ENCODE measurements at places on chromosomes 7 and 10. TPM values are rescaled to one million over a fixed set of nuclear protein-coding genes. Genes with fewer than 3 reads are reported as not detected.

DNA sequence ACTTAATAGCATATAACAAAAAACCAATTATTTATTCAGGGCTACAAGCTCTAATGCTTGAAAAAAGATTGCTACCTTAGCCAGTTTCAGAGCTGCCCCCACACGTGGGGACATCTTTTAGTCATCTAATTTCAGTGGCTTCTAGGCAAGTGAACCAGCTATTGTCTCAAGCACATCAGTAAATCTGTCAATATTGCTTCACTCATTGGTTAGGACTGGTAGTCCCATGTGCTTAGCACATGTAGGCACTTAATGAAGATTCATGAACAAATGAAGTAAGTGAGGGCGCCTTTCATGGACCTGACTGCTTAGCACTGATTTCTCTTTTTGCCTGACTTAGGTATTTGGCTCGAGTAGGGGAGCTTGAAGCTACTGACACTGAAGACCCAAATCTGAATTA lies 19.6 kb downstream of the ENTPD7 start:
- no peak overlapping the region for H3K27ac ChIP-seq
- H3K4me1 ChIP-seq = no peaks in the 10 kb centered on the region
- no peak for DNase-seq
- H3K36me3 ChIP-seq = no peaks in the 10 kb centered on the region
- no peak overlapping the region for H3K4me3 ChIP-seq

NPY gene
- total RNA-seq = not detected

CTAGE4 gene
- total RNA-seq = 0.26 TPM

DNA sequence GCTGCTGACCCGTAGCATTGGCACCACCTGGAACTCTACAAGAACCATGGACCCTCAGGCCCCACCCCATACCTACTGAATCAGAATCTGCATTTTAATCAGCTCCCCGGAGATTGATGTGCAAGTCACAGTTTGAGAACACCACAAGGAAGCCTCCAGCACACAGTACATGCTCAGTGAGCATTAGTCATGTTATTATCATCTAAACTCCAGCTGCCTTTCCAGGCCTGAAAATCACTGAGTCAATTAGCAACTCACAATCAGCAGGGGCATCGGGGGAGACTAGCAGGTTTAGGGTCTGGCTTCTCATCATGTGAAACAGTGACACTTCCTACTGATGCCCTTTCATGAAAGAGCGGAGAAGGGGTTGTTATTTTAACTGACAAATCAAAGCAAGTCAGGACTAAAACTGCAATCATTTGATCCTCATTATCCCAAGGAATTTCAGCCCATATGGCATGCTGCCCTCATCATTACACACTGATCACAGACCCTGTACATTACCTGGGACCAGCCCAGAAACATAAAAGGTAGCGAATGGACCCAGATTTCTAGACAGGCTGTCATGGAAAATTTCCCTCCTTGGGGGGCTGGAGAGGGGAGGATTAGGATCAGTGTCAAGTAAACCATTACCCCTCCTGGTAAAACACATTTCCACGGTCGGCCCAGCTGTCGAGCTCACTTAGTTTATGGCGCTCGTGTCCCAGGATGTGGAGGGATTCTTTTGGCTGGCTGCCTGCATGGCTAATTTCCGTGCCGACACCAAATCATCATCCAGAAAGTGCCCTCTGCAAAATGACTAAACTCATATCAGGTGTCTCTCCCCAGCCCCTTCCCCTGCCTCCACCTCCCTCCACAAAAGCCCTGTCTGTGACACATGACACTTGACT lies 122.8 kb downstream of the PRLHR start:
- no peaks in the 10 kb centered on the region for H3K4me1 ChIP-seq
- no peaks in the 10 kb centered on the region for H3K36me3 ChIP-seq
- no peak overlapping the region for H3K4me3 ChIP-seq
- no peak overlapping the region for H3K27ac ChIP-seq

- no peak for DNase-seq
- no peaks in the 10 kb centered on the region for H3K27me3 ChIP-seq
- H3K27ac ChIP-seq = no peak overlapping the region
These were observed 243.2 kb upstream of the TMEM229A start for GRCh38 chr7:124276005-124276622.

TRPV6 gene
- not detected for total RNA-seq

RET gene
- 1.8 TPM for total RNA-seq

GRCh38 chr7:145398758-145399157 lies 562.9 kb upstream of the TPK1 start:
- no peaks in the 10 kb centered on the region for H3K36me3 ChIP-seq
- H3K27ac ChIP-seq = no peak overlapping the region
- H3K27me3 ChIP-seq = no peaks in the 10 kb centered on the region
- no peaks in the 10 kb centered on the region for H3K4me1 ChIP-seq

AMPH gene
- total RNA-seq = 0.51 TPM

DNAJC2 gene
- 25.7 TPM for total RNA-seq

DNA sequence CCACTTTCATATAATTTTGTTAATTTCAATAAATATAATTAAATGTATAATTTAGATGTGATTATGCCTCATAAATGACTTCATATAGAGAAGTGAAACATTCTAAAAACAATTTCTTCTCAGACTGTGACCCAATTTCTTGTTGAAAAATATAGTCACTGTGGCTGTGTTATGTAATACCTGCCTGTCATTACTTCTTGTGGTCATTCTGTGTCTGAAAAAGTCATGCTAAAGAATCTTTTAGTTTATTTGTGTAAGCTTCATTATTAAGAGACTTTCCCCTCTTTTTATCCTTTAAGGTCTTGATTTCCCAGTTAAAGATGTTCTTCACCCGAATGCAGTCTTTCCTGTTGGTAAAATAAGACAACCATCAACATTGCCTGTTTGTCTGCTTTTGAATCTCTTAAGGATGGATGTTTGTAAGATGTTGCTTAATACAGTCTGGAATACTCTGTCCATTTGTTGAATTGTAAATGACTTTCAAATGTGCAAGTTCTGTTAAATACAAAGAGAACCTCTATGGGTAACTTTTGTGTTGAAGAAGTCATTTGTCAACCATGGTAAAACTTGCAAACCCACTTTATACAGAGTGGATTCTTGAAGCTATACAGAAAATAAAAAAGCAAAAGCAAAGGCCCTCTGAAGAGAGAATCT lies 16.0 kb downstream of the KAT6B start:
- no peak for DNase-seq
- H3K27ac ChIP-seq = no peak overlapping the region
- H3K4me3 ChIP-seq = no peak overlapping the region
- no peaks in the 10 kb centered on the region for H3K36me3 ChIP-seq

GPR26 gene
- not detected for total RNA-seq

GRCh38 chr7:75758491-75758890 lies 13.5 kb downstream of the CCL26 start:
- no peaks in the 10 kb centered on the region for H3K27me3 ChIP-seq
- no peak for DNase-seq
- no peak overlapping the region for H3K27ac ChIP-seq
- H3K4me1 ChIP-seq = no peaks in the 10 kb centered on the region

- H3K36me3 ChIP-seq = no peaks in the 10 kb centered on the region
- no peaks in the 10 kb centered on the region for H3K27me3 ChIP-seq
- H3K27ac ChIP-seq = no peak overlapping the region
- H3K4me3 ChIP-seq = no peak overlapping the region
- no peaks in the 10 kb centered on the region for H3K4me1 ChIP-seq
These were observed 85.7 kb upstream of the NMT2 start for GRCh38 chr10:15253951-15254807.

- H3K36me3 ChIP-seq = no peaks in the 10 kb centered on the region
- H3K4me1 ChIP-seq = no peaks in the 10 kb centered on the region
- no peaks in the 10 kb centered on the region for H3K27me3 ChIP-seq
These were observed 330.1 kb downstream of the GRID1 start for GRCh38 chr10:86036544-86036831.

GRCh38 chr7:50684011-50684712 lies 98.5 kb downstream of the GRB10 start:
- H3K27ac ChIP-seq = no peak overlapping the region
- H3K36me3 ChIP-seq = no peaks in the 10 kb centered on the region
- DNase-seq = no peak
- H3K4me3 ChIP-seq = no peak overlapping the region
- no peaks in the 10 kb centered on the region for H3K27me3 ChIP-seq
- no peaks in the 10 kb centered on the region for H3K4me1 ChIP-seq

GRCh38 chr10:121524157-121524817 lies 74.0 kb downstream of the FGFR2 start:
- no peaks in the 10 kb centered on the region for H3K36me3 ChIP-seq
- H3K4me1 ChIP-seq = no peaks in the 10 kb centered on the region
- DNase-seq = no peak
- peak overlapping the region; percentile 11 for H3K4me3 ChIP-seq

KLF14 gene
- total RNA-seq = 0.27 TPM

GRCh38 chr7:157675427-157675927 lies 338.7 kb downstream of the DNAJB6 start:
- H3K4me3 ChIP-seq = no peak overlapping the region
- peaks cover 9% of the 10 kb centered on the region for H3K27me3 ChIP-seq
- no peak overlapping the region for H3K27ac ChIP-seq

GRCh38 chr7:68700414-68700813 lies 897.9 kb upstream of the AUTS2 start:
- H3K4me3 ChIP-seq = no peak overlapping the region
- no peak for DNase-seq
- no peaks in the 10 kb centered on the region for H3K36me3 ChIP-seq
- H3K27ac ChIP-seq = no peak overlapping the region
- no peaks in the 10 kb centered on the region for H3K27me3 ChIP-seq

GRCh38 chr7:66500087-66500486 lies 128.6 kb upstream of the KCTD7 start:
- H3K27me3 ChIP-seq = no peaks in the 10 kb centered on the region
- no peak overlapping the region for H3K27ac ChIP-seq
- no peak for DNase-seq
- H3K4me1 ChIP-seq = no peaks in the 10 kb centered on the region
- no peaks in the 10 kb centered on the region for H3K36me3 ChIP-seq

DNA sequence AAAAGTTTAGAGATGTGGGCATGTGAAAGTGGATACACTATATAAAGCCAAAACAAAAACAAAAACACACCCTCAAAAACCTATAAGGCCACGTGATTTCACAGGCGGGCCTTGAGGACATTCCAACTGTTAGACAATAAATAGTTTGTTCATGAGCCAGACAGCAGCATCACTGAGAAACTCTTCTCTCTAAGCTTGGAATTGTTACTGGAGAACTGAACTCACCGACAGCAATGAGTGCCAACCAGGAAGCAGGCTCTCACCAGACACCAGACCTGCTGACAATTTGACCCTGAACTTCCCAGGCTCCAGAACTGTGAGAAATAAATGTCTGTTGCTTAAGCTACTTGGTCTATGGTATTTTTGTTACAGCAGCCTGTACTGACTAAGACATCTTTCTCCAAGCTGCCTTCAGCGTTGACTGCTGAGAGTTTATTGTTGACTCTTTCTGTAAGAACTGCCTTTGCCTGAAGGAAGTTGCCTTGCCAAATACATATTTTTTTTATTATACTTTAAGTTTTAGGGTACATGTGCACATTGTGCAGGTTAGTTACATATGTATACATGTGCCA lies 107.5 kb downstream of the EPDR1 start:
- no peak overlapping the region for H3K27ac ChIP-seq
- no peaks in the 10 kb centered on the region for H3K36me3 ChIP-seq
- no peaks in the 10 kb centered on the region for H3K4me1 ChIP-seq
- no peaks in the 10 kb centered on the region for H3K27me3 ChIP-seq

GRCh38 chr10:76632767-76633051 lies 1004.9 kb downstream of the KCNMA1 start:
- H3K4me3 ChIP-seq = no peak overlapping the region
- no peak overlapping the region for H3K27ac ChIP-seq
- no peaks in the 10 kb centered on the region for H3K4me1 ChIP-seq
- H3K36me3 ChIP-seq = no peaks in the 10 kb centered on the region
- no peaks in the 10 kb centered on the region for H3K27me3 ChIP-seq

DNA sequence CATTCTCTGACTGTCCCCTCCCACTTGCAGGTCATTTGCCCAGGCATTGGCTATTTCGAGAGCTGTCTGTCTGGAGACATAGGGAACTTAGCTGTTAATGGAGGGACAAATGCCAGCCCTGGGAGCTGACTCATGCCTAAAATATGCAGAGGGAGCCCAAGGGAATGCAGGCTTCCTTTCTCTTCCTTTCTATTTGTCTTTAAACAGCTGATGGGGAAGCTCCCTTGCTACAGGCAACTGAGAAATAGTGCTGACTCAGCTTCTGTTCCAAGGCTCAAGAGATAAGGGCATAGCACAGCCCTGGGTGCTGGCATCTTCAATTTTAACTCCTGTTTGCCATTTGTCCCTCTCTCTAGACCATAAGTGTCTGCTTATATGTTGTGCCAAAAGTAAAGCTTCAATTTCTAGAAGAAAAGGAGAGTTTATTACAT lies 82.7 kb upstream of the C1GALT1 start:
- H3K36me3 ChIP-seq = no peaks in the 10 kb centered on the region
- no peak overlapping the region for H3K27ac ChIP-seq
- peak; percentile 32 for DNase-seq
- H3K27me3 ChIP-seq = no peaks in the 10 kb centered on the region
- no peak overlapping the region for H3K4me3 ChIP-seq
- H3K4me1 ChIP-seq = no peaks in the 10 kb centered on the region

DNA sequence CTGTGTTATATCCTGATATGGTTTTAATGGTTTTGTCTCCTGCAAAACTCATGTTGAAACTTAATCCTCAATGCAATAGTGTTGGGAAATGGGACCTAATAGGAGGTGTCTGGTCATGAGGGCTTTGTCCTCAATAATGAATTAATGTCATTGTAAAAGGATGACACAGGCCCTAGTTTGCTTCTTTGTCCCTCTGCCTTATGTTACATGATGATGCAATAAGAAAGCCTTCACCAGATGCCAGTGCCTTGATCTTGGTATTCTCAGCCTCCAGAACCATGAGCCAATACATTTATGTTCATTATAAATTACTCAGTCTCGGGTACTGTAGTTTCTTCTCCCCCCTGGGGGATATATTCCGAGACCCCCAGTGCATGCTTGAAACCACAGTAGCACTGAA lies 1247.4 kb upstream of the SORCS1 start:
- no peaks in the 10 kb centered on the region for H3K36me3 ChIP-seq
- DNase-seq = no peak
- no peak overlapping the region for H3K4me3 ChIP-seq
- H3K27me3 ChIP-seq = no peaks in the 10 kb centered on the region
- H3K27ac ChIP-seq = no peak overlapping the region
- no peaks in the 10 kb centered on the region for H3K4me1 ChIP-seq

DNA sequence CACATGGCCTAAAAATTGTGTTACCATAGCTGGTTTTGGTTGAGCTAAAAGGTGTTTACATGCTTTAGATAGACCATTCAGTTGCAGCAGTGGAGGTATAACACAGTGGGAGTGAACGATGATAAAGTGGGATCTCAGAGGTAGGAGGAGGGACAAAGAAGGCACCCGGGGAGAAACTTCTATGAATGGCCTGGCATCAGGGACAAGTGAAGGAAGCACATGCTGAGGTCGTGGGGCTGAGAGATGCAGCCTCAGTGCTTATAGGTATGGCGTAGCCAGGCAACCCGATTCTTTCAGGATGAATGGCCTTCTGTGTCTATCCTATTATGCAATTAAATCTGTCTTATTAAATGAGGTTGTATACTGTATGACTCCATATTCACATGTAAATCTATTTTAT lies 3.9 kb upstream of the CDK6 start:
- no peaks in the 10 kb centered on the region for H3K27me3 ChIP-seq
- no peak overlapping the region for H3K4me3 ChIP-seq
- H3K4me1 ChIP-seq = no peaks in the 10 kb centered on the region
- no peak overlapping the region for H3K27ac ChIP-seq

ANKRD61 gene
- total RNA-seq = not detected

GPC2 gene
- total RNA-seq = under 0.01 TPM

Data from uterus (tissue), 4 donors.